ENCODE measurements at places on chromosomes 3 and 15.
A peak's percentile ranks its signal among the peaks of the same experiment; 100 is the strongest.

- no peak for DNase-seq
Measured at GRCh38 chr3:54122324-54123002, at the start of gene CACNA2D3. Gene CACNA2D3 (plus strand): TSS chr3:54122552.

GRCh38 chr15:77163781-77164384 lies 93.0 kb upstream of the TSPAN3 start:
- DNase-seq = no peak

GRCh38 chr15:90099868-90100831 lies 2.1 kb downstream of the IDH2 start:
- DNase-seq = peak; percentile 26

GRCh38 chr15:24075420-24076089 lies 388.4 kb upstream of the NDN start:
- no peak for DNase-seq

GRCh38 chr15:60973637-60974415 lies 255.3 kb downstream of the RORA start:
- DNase-seq = no peak

DNA sequence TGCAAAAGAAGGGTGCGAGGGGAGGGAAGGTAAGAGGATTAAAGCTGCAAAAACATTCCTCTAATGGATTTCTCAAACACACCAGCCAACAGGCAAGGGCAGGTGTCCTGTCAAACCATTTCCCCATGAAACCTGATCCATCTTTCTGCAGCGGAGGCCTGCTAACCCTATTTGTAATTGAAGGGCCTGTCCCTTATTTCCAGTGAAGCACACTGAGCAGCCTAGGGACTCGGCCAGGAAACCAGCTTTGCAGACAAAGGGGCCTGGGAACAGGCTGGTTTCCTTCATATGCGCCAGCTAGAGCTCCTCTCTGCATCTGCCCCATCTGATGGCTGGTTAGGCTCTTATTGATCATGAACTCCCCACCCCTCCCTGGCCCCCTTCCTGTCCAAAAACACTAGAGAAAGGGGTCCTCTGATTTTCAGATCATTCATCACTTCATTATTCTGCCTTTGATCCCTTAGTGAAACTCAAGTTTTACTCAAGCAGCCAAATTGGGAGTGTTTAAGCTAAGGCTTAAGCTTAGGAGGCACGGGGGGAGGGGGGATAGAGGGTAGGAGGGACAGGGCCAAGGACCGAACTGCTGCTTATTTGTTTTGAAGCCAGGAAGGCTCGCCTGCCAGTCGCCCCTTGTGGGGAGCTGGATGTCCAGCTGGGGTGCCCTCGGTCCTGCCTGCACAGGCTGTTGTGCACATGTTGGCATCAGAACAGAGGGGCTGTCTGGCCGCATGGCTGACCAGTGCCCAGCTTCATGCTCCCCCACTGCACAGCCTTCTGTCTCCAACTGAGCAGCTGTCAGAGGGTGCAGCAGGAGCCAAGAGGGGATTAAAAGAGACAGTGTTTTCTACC lies 53.1 kb downstream of the BOC start:
- DNase-seq = no peak

DNA sequence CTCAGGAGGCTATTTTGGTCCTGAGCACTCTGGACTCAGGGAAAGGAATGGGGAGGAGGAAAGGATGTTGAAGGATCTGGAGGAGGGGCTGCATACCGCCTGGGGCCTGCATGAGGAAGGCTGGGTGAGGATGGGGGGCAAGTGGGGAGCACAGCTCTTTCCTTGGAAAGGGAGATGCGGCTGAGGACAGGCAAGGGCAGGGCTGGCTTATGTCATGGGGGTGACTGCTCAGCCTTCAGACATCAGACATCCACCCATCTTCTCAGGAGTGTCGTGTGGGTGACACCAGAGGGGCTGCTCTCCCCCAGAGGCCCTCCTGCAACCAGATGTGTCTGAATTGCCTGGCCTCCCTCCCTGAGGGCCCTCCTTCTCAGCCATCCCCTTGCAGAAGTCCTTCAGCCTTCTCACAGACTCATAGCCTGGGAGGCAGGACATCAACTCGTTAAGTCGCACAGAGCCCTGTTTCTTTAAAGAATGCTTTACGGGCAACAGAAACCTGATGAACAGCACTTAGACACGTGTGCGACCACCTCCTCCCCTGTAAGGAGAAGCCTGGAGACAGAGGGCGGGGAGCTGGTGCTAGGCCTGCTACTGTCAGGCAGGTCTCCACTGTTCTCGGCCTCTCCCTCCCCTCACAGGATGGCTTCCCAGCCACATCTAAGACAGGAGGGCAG lies 252.3 kb downstream of the OCA2 start:
- no peak for DNase-seq
